ENCODE measurements at places on chromosomes 6 and 20.
A peak's percentile ranks its signal among the peaks of the same experiment; 100 is the strongest.

DNA sequence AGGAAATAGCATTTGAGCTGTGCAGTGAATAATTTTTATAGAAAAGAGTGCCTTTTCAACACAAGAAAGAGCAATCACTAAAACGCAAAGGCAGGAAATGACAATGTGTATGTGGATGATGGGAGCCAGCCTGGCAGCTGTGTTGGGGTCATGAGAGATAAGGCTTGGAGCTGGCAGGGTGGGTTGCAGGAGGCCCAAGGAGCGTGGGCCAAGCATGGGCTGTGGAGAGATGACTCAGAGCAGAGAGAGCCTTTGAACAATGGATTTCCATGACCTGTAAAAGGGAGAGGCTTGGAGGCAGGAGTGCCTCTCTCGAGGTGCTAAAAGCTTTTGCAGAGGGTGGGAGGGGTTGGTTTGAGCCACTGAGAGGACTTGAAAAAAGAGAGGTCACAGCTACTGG lies 6.6 kb upstream of the TBC1D7 start:
- no peak for DNase-seq

DNA sequence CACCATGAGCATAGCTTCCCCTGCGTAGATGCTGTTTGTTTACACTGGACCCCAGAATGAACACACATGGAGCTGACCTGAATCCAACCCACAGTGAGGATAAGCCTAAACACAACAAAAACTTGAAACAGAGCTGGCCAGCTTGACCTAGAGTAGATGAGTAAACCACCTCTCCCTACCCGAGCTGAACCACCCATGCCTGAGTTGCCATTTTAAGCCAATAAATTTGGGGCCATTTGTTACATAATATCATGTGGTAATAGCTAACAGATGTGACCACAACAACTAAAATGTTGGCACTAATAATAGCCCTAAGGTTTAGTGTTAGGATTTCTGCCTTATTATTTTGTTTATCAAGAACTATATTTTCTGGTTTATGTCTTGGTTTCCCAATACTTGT lies 103.2 kb upstream of the GRIK2 start:
- no peak for DNase-seq

- no peak for DNase-seq
These were observed 739.3 kb downstream of the COL12A1 start for GRCh38 chr6:74466572-74466971.

DNA sequence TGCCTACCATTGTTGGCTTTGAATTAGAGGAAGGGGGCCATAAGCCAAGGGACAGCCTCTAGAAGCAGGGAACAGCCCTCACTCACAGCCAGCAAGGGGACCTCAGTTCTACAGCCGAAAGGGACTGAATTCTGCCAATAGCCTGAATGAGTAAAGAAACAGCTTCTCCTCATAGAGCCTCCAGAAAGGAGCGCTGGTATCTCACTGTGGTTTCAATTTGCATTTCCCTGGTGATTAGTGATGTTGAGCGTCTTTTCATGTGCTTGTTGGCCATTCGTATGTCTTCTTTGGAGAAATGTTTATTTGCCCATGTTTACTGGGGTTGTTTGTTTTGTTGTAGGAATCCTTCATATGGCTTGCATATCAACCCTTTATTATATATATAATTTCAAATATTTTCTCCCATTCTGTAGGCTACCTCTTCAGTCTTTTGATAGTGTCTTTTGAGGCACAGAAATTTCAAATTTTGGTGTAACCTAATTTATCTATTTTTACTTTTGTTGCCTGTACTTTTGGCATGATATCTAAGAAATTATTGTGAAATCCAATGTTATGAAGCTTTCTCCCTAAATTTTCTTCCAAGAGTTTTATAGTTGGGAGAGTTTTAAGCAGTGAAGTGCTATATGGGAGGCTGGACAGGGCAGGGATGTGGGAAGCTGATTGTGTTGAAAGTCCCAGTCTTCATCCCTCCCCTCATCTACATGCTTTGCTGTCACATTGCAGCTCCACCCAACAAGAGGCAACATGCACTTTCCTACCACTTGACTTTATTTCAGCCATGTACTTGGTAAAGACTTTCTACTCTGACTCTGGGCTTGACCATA lies 82.3 kb upstream of the SHLD1 start:
- DNase-seq = no peak

DNA sequence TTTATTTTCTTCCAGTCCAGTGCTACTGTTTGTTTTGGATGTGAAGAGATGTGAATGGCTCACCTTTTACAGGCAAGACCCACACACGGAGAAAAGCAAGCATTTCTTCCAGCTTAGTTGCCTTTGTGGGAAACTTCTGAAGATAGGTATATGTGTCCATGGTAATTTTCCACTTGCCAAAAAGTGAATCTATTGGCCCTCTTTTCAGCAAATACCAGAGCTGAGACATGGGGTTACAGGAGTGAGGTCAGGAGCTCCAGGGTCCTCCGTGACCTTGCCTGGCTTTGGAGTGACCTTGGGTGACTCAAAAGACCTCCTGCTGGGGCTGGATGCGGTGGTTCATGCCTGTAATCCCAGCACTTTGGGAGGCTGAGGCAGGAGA lies 166.7 kb downstream of the SCML4 start:
- DNase-seq = no peak

- peak; percentile 36 for DNase-seq
These were observed 12.8 kb upstream of the CCDC167 start for GRCh38 chr6:37512400-37513011.

DNA sequence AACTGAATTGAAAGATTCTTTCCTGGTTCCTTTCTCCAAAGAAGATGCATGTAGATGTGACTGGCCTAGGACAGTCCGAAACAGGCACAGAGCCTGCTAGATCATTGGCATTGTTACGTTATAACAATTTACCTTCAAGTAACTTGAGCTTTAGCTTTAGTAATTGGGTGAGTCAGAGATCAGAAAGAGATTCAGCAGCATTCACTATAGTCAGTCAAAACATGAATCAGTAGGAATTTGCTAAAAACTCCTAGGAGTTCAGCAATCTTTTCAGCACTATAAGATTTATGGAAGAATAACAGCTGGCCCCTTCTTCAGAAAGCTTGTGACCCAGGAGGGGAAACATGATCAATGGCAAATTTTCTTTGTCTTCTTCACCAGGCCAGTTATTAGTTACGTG lies 281.7 kb upstream of the PRDM1 start:
- no peak for DNase-seq
